Dermis microvascular lymphatic vessel endothelial cell (primary cell): ENCODE measurements at places on chromosomes 16 and 17. TPM values are rescaled to one million over a fixed set of nuclear protein-coding genes. Genes with fewer than 3 reads are reported as not detected.

DNA sequence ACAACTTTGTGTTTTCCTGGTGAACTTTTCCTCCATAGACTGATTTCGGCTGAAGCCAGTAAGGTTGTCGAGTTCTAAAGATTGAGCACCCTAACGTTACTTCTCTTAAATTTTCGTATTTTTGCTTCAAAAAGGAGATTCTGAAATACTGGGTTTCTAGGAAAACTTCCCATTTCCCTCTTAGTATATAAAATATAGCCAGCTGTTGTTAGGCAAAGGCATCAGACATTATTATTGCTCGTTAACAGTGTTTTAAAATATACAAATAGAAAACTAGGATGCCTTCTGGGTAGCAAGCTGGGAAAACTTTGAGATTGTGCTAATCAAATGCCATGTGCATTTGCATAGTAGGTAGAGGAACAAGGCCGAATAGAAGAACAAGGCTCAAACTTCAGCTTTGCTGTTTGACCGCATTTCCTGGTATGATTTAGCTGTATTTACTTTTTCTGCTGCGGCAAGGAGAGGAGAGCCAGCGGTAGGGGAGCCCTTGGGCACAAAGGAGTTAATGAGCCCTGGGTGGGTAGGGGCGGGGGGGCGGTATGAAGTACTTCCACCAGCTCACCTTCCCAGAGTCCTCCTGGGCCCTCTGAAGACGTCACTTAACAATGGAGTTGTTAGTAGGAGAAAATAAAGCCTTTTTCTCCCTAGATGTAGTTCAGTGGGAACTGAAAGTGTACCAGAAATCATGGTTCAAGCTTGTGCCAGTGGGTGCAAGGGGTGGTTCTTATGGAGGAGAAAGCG is 151.9 kb downstream of the MSI2 start:
- no peak for DNase-seq

- peak; percentile 55 for DNase-seq
These were observed 83.5 kb downstream of the ADCY9 start for GRCh38 chr16:4032768-4033167.

- no peak for DNase-seq
These were observed 273.1 kb downstream of the PHKB start for GRCh38 chr16:47734081-47734857.

DNA sequence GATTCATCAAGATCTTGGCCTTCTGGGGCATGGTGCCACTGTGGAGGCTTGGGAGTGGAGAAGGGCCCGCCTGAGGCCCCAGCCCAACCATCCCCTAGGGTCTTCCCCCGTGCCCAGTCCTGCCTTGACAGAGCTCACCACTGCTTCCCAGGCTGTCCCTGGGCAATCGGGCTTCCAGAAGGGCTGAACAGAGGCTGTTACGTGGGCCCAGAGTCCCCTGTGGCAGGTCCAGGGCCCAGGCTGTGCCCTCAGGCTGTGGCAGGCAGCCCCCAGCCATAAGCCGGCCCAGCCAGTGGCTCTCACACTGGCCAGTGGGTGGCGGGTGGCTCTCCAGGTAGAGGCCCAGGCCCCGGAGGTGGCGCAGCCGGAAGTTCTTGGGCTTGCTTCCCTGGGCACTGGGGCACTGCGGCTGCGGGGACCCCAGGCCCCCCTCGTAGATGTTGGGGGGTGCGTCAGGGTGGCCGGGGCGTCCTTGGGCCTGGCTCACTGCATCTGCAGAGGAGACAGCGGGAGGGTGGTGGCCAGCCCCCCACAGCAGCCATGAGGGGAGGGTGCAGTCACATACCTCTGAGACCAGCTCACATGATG is 809 bp downstream of the C16orf90 start:
- no peak for DNase-seq

- DNase-seq = peak; percentile 75
These were observed at the start of gene ARHGAP27 for GRCh38 chr17:45432405-45433158. Gene ARHGAP27, minus strand, starts transcription at chr17:45432870. Its CDS starts 2,591 bp downstream, at chr17:45430279.

DNA sequence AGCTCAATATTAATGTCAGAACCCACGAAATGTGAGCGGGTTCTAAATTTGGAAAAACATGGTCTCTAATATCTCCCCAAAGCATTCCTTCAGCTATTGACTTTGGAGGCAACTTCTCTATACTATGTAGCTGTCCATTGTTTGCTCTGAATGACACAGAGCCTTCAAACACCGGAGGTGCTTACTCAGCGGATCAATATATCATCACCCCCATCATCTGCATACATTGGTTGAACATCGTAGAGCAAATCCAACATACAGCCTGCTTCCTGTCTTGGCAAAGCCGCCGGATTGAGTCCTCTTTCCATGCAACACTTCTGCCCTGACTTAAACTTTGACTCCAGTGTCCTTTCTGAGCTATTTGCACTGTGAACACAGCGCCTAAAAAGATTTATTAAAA is 61.3 kb downstream of the C17orf67 start:
- no peak for DNase-seq

- no peak for DNase-seq
These were observed 20.4 kb downstream of the CEP295NL start for GRCh38 chr17:78882540-78883088.

DNA sequence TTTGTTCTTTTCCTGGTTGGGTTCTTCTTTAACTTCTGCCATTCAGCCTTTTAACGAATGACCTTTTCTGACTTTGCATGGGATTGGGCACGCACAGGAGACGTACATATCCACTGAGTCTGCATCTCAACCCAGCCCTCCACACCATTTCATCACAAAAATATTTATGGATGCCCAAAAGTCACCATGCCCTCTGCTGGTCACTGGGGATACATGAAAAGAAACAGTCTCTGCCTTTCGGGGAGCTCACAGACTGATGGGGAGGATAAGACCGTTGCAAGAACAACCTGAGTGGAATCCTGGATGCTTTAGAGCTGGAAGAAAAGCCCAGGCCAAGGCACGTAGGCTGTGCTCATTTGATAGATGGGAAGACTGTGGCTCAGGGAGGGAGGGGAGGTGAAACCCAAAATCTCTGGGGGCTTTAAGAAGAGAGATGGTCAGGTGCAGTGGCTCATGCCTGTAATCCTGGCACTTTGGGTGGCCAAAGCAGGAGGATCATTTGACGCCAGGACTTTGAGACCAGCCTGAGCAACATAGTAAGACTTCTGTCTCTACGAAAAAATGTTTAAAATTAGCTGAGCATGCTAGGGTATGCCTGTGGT is 7.9 kb upstream of the MT2A start:
- peak; percentile 54 for DNase-seq

DNA sequence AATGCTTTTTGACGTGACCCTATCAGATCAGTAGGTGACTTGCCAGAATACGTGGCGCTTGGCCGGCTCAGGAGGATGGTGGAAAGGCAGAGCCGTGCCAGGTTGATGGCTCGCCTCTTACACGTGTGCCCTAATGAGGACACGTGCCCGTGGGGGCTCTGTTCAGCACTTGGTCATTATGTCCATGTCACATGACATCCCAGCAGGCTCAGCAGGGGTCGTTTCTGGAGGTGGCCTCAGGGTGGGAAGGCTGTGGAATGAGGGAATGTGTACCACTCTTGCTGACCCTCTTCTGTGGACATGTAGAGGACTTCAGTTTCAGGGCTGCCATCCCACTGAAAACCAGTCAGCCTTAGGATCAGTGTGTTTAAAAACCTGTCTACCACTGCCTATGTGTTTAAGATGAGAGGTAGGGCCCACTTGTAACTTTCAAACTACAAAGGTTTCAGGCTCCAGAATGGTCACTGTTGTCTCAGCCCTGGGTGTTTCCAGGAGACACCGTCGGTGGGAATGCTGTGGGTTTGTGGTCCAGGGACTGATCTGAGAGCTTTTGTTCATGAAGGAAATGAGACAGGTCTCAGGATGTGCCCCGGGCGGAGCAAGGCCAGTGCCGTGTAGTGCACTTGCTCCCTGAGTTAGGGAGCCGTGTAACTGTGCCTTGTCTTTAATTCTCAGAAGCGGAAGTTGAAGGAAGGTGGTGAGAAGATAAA is 12.1 kb downstream of the UBN1 start:
- DNase-seq = peak; percentile 69

CETP gene
- total RNA-seq = 12.3 and 12.8 TPM in 2 replicates

CORO6 gene
- total RNA-seq = 0.64 and 1.3 TPM in 2 replicates

SLC25A10 gene
- 13.9 and 17.7 TPM in 2 replicates for total RNA-seq

GCGR gene
- not detected in 2 replicates for total RNA-seq

SCNN1B gene
- 3.0 and 9.5 TPM in 2 replicates for total RNA-seq

RAC3 gene
- 12.5 and 14.5 TPM in 2 replicates for total RNA-seq
